Stimulated activated CD4-positive, alpha-beta T cell treated with anti-CD3 and anti-CD28 coated beads, Interleukin-15, amount 100 ng/mL, for 1 hour (primary cell): ENCODE measurements at places on chromosomes 11 and 22.

- DNase-seq = no peak
Measured at GRCh38 chr22:36824655-36825054, 7.8 kb upstream of the PVALB start.

DNA sequence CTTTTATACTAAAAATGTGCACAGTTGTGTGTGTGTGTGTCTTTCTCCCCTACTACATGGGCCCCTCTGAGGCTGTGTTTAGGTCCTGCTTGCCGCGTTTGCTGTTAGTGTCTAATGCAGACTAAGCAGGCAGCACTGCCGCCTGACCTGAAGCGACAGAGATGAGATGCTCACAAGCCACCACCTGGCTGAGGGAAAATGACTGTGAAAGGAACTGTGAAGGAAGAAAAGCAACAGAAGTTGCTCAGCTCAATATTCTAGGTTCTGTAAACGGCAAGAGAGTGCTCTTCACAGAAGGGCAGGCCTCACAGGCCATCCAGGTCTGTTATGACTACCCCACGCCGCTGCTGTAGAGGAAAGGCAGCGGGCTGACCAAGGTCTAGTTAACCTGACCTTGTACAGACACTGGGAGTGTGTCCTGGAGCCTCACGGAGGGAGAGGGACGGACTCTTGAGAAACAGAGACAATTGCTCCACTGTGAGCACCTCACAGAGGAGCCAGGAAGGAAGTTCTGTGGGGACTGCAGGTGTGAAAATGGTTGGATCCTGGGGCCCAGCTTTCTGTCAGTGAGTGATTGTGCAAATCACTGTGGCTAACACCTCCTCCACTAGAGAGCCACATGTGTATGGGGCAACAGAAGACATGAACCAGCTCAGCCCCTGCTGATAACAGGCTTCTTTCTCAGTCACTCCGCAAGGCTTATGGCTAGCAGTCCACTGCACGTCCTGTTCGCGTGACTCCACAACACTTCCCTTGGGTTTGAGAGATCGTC lies 31.3 kb upstream of the YPEL1 start:
- DNase-seq = no peak

DNA sequence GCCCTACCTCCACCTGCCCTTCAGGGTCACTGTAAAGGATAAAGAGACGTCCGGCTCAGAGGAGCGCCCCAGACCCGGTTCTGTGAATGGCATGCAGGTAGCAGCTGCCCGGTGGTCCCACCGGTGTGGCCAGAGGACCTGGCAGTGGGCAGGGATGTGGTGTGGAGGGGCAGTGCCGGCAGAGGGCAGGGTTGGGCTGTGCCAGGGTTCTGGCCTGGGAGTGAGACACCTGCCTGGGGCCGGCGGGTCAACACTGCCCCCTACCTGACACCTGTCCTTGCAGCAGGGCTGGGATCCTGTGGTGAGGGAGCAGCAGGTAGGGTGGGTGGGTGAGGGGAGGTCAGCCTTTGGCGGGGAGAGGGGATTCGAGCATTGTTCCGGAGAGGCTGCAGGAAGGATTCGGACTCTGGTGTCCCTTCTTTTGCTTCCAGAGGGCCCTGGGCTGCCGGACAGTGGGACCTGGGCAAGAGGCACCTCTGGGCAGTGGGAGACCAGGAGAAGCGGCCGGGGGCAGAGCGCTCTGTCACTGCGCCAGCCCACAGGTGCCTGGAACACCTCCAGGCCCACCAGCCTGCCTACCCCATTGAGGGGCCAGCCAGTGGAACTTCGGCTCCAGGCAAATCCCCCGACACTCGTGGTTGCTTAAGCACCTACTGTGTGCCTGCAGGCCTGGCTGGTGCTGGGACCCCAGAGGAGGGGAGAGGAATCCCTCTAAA lies 1.6 kb upstream of the PHLDA2 start:
- no peak for DNase-seq

DNA sequence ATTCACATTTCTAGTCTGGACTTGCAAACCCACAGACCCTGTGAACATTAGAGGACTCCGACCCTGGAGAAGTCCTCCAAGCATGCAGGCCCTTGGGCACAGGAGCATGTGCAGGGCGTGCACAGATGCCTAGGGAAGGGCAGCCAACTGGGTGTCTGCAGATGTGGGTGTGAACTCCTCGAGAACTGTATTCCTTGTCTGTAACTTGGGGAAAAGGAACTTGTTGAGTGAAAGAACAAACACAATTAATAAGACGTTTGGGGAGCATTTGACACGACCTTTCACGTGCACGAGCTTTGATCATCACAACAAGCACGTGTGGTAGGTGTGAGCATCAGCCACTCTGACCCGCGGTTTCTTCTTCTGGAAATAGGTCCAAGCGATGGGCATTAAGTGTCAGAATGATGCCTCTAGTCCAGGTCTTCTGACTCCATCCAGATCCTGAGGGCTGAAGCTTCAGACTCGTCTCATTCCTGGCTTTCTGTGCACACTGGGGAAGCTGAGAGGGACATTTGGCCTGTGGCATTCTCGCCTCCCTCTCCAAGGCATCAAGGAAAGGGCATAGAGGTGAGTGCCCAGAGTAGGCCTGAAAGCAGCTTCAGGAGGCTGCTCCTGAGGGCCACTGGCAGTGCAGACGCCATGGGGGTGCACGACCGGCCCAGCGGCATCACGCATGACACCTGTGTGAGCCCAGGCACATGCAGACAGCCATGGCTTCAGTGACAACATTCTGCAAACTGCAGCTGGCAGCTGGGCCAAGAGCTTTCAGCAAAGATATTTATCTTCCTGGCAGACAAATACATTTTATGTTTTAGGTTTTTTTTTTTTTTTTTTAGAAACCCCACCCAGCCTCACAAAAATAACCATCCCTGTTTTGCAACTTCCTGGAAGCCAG lies 32.5 kb downstream of the ALX4 start:
- no peak for DNase-seq

DNA sequence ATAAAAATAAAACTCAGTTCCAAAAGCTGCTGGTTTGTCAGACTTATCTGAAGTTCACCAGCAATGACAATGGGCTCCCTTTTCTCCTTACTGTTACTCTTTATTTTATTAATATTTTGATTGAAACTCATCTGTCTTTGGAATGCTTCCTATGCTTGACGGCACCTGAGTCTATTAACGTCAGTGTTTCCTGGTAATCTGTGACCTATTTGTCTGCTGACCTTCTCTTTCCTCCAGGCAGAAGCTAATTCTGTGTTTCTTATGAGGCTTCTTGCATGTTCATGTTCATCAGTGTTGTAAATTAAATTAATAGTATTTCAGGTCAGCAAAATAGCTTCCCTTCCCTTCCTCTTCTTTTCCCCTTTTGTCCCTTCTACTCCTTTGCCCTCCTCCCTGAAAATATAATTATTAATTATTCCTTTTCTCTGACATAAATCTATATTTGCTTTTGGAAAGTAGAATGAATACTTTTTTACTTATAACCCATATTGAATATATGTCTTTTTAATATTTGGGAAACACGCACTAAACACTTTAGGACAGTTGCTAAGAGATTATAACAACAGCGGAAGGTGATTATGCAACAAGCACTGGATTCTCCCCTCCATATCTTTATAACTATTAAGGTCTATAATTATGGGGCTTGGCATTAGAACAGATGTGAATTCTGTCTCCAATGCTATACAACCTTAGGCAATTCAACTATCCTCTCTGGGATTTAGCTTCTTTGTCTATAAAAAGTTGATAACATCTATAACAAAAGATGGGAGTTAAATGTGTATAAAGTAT lies 32.1 kb upstream of the PCF11 start:
- DNase-seq = no peak

DNA sequence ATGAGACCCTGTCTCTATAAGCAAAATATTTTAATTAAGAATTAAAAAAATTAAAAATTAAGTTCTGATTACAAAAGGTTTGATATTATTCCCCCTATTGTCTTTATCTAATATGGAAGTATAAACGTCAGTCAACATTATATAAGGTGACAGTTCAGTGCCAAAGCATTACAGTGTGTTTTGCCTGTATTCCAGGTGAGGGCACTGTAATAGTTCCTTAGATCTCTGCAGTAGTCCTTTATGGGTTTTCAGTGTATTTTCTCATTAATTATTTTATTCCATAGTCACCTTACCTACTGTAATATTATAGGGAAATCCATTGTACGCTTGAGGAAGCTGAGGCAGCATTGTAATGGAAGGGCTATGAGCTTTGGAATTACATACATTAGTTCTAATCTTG lies 33.0 kb downstream of the FAR1 start:
- DNase-seq = no peak

DNA sequence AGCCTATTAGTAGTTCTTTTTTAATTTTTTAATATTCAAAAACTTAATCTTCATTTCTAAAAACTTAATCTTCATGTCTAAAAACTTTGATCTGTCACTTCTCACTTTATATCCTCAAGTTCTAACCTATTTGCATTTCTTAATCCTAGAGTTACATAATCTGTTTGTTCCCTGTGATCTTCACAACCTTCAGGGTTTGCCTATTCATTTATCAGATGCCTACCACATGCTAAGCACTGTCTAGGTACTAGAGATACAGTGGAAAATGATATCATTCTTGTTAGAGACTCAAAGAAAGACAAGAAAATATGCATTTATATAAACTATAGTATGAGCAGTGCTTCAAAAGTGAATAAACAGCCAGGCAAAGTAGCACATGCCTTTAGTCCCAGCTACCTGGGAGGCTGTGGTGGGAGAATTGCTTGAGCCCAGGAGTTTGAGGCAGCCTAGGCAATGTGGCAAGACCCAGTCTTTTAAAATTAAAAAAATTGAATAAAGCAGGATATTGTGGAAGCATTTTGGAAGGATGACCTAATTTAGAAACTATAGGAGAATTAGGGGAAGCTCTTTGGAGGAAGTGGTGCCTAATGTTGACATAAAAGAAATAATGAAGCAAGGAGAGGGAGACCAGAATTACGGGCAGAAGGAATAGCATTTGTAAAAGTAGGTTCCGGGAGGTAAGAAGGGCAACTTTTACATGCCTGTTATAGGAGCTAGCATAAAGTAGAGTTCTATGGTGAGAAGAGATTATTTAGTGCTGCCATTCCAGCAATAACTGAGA lies 54.4 kb upstream of the GRK2 start:
- DNase-seq = no peak

DNA sequence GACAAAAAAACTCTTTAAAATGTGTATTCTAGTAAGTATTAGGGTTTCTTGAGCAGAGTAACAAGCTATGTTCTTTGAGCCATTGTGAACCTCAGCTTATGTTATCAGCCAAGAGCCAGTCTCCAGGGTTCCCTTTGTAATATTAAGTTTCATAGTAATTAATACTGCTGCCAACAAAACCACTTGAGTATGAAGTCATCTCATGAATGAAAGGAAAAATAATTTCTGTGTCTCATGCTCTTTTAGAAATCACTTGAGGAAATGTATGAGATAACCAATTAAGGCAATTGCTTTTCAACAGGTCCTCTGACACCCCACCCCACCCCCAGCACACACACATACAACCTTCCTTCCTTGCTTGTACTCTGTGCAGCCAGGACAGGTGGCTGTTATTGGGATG lies 59.9 kb downstream of the BBOX1 start:
- DNase-seq = no peak

- no peak for DNase-seq
Measured at GRCh38 chr22:20440637-20441591, 3.3 kb upstream of the SCARF2 start.

- DNase-seq = no peak
Measured at GRCh38 chr11:133934599-133935550, 21.9 kb downstream of the IGSF9B start.

- DNase-seq = no peak
Measured at GRCh38 chr11:33315822-33316221, 58.6 kb downstream of the HIPK3 start.

DNA sequence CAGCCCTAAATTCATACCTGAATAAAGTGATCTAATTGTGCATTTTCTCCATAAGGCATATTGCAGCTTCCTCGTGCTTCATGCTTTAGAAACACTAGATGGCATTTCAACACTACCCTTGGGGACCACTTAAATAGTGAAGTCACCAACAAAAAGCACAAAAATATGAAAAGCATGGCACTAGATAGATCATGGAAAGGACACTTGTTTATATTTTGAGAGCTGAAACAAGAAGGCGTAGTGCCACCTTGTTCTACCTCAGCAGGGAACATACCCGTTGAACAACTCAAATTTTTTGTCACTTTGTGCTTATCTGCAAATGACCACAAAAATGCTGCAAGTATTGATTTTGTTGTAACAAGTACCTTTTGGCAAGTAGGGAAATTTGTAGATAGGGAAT lies 8.6 kb downstream of the TBCEL start:
- DNase-seq = no peak

GRCh38 chr22:35039625-35040024 lies 26.3 kb upstream of the ISX start:
- no peak for DNase-seq

GRCh38 chr11:128573638-128574037 lies 13.7 kb downstream of the ETS1 start:
- DNase-seq = no peak

DNA sequence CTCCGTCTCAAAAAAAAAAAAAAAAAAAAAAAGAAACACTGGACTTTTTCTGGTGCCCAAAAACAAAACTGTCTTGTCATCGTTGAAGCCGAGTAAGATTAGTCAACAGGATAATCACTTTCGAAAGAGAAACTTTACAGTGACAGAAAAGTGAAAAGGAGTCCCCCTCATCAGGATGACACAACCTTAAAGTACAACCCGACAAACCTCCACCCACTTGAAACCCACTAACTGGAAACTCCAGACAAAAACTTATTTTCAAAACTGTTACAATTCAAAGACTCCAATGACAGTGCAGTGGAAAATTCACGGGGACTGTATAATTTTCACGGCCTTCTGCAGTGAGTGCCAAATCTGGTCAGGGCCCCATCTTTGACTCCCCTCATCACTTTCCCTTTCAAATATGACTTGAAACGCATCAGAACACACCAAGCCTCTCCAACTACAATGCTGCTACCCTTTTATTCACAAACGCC lies 1.3 kb downstream of the DENND5A start:
- DNase-seq = no peak

GRCh38 chr11:61890529-61891330 lies 615 bp downstream of the FADS3 start:
- DNase-seq = no peak

GRCh38 chr22:37672206-37672919 lies 3.1 kb upstream of the LGALS1 start:
- no peak for DNase-seq

GRCh38 chr11:57653163-57653562 lies 3.5 kb upstream of the YPEL4 start:
- DNase-seq = no peak

DNA sequence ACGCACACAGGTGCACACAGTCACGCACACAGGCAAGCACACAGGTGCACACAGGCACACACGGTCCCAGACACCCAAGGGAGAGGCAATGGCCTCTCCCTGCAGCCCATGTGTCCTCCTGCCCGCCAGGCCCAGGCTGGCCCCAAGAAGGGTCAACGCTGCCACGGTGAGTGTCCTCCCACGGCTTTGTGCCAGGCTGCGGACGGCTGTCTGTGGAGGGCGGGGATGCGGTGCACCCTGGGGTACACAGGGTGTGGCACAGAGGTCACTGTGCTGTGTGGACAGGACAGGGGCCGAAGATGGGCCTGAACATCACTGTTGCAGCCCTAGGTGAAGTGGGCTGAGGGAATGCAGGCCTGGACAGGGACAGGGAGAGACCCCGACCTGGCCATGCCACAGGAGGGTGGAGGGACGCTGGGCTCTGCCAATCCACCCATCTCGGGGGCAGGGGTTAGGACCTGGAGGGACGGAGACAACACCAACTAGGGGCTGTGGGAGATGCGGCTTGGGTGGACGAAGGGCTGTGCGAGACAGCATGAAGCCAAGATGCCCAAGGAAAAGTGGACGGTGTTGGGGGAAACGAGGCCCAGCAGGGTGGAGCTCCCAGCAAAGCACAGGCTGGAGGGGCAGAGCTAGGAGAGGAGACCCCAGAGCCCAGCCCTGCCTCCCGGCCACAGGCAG lies 523.8 kb downstream of the BRD1 start:
- no peak for DNase-seq
